ENCODE measurements at places on chromosomes 2 and 18.
A peak's percentile ranks its signal among the peaks of the same experiment; 100 is the strongest.

GRCh38 chr2:202460119-202460518, 84.0 kb downstream of the BMPR2 start:
- DNase-seq: no peak

GRCh38 chr18:23994361-23994902, 20.1 kb upstream of the TTC39C start:
- DNase-seq: no peak

DNA sequence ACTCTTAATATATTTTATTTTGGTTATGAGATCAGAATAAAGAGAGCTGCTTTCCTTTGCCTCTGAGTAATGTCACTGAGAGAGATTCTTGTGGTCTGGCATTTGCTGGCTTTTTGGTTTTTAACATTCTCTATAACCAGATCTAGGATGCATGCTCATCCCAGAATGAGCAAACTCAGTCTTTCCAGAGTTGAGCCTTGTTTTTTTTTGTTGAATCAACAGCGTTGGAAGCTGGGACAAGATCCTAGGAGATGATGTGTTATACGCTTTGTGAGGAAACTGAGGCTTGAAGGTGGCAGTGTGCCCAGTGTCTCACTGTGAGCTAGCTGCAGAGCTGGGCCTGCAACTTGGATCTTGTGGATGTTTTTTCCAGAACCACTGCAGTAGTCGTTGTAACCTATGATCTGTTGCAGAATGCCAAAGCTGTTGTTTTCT, 19.5 kb downstream of the MYO1B start:
- DNase-seq: no peak

- DNase-seq: no peak
These were observed 72.1 kb downstream of the NRP2 start for GRCh38 chr2:205754285-205754923.

DNA sequence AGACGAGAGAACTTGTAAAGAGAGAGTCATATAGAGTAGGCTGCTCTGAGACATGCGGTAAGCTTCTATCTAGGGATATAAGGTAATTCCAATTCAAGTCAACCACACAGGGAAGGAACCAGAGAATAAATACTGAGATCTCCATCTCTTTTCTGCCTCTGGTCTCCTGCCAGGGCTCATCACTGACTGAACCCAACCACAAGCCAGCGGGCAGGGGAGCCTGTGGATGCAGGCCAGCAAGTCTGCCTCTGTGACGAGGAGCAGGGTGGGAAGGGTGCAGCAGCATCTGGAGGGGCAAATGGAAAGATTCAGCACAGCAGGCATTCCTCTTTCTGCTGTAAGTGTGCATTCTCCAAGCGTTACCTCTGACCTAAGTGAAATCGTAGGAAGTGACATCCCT, 82.2 kb downstream of the ICOS start:
- DNase-seq: no peak

- DNase-seq: no peak
These were observed 511.1 kb upstream of the ID2 start for GRCh38 chr2:8170552-8171327.

DNA sequence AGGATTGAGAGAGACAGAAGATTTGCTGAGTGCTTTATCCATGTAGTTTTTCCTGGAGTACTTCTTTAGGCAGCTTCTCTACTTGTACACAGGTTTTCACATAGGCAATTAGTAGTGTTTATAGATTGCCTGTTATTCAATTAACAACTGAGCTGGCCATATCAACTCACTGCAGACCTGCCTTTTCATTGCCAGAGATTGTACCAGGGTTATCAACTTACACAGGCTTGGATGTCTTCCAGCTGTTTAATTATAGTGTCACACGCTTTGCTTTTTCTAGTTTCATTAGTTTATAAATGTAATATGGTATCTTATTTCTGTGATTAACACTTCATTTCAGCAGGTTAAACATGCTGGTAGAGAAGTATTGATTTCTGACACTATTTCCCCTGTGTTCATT, 125.9 kb downstream of the GPD2 start:
- DNase-seq: peak; percentile 85
